ENCODE measurements at places on chromosomes 7 and 10.

DNA sequence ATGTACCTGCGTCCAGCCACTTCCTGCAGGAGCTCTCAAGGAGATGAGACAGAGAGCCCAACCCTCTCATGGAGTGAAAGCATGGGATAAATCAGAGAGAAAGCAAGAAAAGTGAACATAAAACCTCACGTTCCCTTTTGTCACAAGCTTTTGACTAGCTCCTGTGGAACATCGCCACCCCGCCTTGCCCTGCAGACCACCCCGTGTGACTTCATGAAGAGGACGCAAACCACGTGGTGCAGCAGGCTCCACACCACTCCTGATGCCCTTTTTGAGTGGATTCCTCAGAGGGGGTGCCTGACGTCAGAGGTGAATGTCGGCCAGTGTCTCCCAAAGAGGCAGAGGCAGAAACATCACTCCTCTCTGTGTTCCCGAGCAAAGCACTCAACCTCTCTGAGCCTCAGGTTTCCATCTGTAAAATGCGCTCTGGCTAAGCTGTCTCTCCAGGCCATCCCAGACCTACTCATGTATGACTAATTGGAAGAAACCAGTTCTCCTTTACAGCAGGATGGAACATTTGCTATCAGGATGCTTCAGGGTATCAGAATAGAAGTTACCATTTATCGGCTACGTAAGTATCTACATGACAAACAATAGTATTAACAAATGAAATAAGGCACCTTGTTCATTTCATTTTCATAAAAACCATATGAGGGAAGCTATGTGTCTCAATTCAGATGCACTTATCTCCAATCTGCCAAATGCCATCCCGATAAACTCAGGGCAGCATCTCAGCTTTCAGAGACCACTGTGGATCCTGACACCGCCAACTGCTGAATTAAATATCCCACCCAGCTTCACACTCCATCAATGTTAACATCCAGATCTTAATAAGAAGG is 5.3 kb downstream of the ZNF488 start:
- no peak for DNase-seq

- DNase-seq = no peak
Observed at GRCh38 chr7:42095791-42096190, 141.2 kb downstream of the GLI3 start.

GRCh38 chr10:31708046-31708445 is 220.6 kb downstream of the ARHGAP12 start:
- peak; percentile 40 for DNase-seq

GRCh38 chr10:130354573-130354954 is 218.4 kb downstream of the GLRX3 start:
- no peak for DNase-seq

- no peak for DNase-seq
Observed at GRCh38 chr10:84406561-84406960, 78.2 kb downstream of the CCSER2 start.

GRCh38 chr10:76993213-76993612 is 644.4 kb downstream of the KCNMA1 start:
- DNase-seq = no peak

- DNase-seq = no peak
Observed at GRCh38 chr10:113131613-113132261, 181.7 kb downstream of the TCF7L2 start.

DNA sequence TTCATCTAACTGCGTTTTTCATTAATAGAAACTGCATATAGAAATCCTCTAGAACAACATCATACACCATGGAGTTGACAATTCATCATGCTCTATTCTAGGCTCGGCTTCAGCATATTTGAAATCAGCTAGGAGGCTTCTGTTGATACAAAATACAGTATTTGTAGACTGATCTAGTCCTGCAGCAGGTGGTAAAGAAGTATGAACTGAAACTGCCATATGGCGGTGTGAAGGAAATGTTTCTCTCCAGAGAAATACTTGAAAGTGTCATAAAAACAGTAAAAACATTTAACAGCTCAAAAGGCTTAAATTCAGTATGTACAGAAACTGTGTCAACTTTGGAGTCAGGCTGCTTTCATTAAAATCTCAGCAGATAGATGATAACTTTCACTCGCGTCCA is 32.0 kb upstream of the MYO3A start:
- no peak for DNase-seq

- DNase-seq = no peak
Observed at GRCh38 chr10:43305876-43306275, 39.0 kb upstream of the RASGEF1A start.

GRCh38 chr10:103632247-103632642 is 138.7 kb downstream of the NEURL1 start:
- no peak for DNase-seq

DNA sequence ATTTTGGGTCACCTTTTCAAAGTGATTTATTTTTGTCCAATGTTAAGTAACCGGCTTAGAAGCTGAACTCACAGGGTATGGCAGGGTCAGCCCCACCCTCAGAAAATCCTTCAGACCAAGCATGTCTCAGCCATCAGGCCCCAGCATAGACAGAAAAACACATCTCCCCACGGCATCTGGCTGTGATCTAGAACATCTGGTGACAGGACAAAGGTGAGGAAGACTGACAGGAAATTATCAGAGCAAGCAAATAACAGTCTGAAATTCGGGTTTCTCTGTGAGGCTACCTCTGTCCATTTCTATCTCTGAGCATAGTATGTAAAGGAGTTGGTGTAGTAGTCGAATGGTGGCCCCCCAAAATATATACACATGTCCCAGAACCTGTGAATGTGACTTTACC is 177.0 kb upstream of the C1GALT1 start:
- no peak for DNase-seq

DNA sequence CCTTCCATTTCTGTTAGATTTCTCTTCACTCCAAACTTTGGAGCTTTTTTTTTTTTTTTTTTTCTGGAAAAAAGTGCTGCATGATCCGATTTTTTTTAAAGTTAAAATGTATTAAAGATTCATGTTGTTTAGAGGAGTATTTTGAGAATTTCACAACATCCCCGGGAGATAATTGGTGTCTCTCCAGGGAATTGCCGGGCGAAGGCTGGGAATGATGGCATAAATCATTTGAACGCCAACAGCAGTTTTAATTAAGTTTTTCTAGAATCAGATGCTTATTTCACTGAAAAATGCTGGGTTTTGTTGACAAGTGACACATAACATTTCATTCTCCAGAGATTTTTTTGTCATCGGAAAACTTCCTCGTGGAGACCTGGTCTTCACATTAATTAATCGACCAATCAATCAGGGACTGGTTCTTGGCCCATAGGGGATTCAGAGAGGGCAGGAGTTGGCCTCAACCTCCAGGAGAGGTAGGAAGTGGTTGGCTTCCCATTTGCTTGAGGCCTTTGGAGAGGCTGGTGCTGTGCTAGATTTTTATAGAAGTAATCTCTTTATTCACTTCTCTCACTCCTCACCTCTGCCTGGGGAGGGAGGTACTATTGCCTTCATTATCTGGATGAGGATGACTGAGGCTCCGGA is 439.4 kb downstream of the TYW1 start:
- no peak for DNase-seq

DNA sequence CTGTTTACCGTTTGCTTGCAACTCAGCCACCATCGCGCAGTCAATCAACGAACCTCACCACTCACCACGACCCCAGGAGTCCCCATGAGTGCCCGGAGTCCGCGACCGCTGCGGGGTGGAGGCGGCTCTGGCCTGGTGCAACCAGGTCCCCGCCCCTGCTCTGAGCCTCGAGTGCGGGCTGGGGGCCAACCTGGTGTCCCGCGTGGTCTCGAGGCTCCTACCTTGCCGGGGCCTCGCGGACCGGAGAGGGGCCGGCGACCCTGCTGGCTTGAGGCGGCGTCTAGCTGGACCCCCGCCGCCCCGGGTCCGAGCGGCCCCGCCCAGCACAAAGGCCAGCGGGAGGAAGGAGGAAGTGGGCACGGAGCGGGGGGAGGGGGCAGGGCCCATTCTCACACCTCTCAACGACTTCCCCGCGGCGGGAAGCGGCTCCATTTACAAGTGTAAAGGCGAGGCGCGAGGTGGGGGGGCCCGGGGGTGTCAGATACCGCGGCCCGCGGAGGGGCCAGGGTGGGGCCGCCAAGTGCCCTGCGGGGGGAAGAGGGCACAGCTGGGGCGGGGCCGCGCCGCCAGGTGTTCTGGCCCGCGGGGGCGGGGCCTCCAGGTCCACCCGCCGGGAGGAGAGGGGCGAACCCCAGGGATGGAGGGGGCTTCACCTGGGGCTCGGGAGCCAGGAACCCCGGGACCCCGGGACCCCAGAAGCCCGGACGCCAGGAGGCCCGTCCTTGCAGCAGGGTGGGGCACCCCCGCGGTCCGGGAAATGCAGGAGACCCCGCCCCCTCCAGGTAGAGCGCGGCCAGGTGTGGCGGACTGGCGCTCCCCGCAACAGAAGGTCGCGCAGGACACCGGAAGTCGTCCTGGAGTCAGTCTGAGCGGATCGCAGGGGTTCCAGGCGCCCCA is 8.6 kb downstream of the CTBP2 start:
- no peak for DNase-seq

DNA sequence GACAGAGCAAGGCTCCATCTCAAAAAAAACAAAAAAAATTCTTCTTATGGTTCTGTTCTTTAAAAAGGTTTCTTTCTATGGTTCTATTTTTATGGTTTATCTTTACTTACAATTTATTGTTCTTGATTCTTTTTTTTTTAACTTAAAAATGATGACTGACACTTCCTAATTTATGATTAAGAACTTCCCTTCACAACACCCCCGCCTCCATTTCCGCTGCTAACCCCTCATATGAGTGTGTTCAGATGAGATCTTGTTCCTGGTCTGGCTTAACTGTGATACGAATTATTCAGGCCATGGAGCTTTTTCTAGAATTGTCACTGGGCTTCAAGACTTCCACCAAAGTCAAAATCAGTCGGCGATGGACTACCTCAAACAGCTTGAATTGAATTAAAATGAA is 33.9 kb downstream of the PTER start:
- no peak for DNase-seq

GRCh38 chr10:42684517-42684916 is 46.1 kb upstream of the ZNF33B start:
- DNase-seq = no peak

DNA sequence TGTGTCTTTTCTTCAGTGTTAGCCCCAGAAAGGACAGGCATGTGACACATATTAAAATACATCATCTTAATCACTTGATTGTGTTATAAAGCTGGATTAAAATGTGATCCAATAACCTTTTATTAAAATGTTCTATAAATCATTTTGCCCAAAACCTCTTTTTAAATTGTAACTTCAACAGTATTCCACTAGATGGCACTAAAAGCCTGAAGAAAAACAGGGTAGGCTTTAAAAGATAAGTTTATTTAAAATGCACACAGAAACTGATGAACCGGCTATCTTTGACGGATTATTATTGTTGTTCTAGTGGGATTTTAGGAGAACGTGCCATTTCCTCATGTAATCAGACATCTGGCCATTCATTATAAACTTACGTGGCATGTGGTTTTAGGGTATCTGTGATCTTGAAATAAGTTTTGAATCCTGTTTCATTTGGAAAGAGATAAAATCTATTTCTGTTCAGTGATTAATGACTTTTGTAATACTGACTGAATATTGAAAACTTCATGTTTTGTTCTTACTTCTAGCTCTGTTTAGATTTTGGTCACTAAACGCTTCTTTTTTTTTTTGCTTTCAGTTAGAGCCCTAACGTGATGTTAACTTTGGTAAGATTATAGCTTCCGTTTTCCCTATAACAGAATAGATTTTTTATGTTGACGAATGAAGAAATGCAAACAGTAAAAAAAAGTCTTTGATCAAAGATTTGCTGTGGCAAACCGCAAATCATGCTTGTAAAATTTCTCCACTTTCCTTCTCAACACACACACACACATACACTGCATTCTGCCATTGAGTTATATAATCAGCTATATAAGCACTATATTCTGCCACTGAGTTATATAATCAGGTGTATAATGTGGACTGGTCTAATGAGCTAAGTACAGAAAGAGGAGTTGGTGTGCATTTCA is 13.6 kb downstream of the VPS50 start:
- no peak for DNase-seq

DNA sequence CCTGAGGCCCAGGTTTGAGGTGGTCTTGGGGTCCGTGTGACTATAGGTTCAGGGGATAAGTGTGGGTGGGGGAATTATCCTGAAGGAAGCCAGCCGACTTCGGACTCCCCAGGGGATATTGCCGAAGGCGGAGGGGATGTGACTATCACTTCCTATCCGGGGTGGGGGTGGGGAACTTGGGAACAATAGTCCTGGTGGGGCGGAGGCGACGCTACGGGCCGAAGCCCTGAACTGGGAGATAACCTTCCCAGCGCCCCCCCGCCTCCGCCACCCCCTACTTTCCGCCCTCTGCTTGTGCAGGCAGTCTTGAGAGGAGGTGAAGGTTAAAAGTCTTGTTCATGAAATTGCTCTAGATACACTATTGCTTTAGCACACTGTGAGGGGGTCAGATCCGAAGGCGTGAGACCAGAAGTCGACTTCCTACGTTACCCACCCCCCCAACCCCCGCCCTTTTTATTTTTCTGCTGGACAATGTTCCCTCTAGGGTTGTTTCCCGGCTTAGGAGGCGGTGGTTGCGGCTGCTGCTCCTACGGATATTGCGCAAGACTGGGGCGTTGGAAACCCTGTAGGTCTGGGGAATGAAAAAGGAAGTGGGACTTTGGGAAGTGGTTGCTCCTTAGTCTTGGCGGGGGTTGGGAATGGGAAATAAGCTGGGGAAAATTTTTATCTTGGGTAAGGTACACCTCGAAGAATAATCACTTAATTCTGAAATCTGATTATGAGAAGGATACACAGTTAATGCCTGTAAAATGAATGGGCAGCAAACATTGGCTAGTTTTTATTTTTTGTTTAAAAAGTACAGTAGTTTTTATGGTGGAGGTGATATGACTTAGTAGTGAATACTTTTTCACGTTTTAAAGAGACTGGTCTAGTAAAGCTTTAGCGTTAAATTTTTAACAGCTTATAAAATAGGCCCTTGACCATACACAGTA is 1.5 kb downstream of the PTPN12 start:
- peak; percentile 48 for DNase-seq

DNA sequence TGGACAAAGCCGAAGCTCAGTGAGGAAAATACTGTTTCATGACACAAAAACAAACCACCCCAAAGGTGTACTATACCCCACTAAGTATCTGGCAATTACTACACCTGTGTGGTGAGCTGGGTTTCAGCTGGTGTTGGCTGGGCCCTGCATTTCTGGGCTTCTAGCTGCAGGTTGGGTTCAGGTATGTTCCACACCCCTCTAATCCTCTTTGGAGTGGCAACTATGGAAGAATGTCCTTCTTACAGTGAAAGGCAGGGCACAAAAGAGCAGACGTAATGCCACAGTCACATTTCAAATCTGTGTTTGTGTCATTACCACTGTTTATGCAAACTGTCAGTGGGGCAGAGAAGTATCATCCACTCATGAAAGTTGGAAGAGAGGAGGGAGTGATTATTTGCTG is 201.5 kb upstream of the FZD1 start:
- no peak for DNase-seq

DNA sequence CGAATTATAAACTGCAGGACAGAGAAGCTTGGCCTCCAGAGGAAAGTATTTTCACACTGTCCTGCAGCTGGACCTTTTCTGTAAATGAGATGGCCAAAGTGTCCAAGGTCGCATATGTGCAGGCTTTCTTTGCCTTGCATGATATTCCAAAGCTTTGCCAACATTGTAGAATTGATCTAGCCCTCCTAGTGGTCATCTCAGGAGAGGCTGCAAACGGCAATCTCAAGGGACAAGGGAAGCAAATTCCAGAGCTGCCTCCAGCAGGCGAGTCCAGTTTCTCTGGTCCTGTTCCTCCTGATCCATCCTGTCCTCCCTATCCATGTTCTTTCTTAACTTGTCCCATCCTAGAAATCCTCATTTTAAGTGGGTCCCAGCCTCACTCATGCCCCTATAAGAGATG is 373.4 kb upstream of the PCDH15 start:
- DNase-seq = no peak

GRCh38 chr7:154881026-154881425 is 121.9 kb downstream of the PAXIP1 start:
- DNase-seq = no peak

- no peak for DNase-seq
Observed at GRCh38 chr7:47394216-47394615, 187.7 kb downstream of the TNS3 start.
